ENCODE measurements at places on chromosomes 5 and 9.

DNA sequence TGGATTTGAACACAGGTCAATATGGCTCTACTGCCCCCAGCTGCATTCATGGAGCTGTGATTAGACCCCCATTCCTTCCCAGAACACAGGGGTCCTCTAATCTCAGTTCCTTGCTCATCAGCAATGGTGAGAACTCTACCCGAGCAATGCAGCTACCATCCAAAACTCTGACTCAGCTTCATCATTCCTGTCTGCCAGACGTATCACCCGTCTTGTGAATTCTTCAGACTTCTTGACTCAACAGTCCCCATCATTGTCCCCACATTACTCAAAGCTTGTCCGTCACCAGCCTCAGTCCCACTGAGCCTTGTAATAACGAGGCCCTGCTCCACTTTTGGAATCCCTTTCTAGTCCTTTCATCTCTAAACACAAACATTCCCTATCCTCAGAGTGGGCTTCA, 36.3 kb upstream of the STX17 start:
- peak; percentile 57 for DNase-seq

- DNase-seq: peak; percentile 66
Measured at GRCh38 chr5:96125231-96125891, 163.7 kb upstream of the ELL2 start.

DNA sequence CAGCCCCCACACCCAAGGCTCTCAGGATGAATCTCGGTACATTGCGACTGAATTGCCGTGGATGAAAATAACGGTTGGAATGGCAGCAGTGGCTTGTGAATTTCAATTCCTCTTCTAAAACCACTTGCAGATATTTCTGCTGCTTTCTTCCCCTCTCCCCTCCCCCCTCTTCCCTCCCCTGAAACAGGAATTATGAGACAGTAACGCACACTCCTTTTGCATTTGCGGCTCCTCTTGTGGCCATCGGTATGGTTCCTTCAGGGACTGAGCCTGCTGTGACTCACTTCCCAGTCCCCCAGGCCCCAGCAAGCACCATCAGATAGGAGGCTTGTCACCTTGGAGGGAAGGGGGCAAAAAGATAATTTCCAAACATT, 9.7 kb downstream of the DCANP1 start:
- peak; percentile 78 for DNase-seq

- no peak for DNase-seq
Measured at GRCh38 chr5:5941486-5941885, 436.9 kb downstream of the MED10 start.

DNA sequence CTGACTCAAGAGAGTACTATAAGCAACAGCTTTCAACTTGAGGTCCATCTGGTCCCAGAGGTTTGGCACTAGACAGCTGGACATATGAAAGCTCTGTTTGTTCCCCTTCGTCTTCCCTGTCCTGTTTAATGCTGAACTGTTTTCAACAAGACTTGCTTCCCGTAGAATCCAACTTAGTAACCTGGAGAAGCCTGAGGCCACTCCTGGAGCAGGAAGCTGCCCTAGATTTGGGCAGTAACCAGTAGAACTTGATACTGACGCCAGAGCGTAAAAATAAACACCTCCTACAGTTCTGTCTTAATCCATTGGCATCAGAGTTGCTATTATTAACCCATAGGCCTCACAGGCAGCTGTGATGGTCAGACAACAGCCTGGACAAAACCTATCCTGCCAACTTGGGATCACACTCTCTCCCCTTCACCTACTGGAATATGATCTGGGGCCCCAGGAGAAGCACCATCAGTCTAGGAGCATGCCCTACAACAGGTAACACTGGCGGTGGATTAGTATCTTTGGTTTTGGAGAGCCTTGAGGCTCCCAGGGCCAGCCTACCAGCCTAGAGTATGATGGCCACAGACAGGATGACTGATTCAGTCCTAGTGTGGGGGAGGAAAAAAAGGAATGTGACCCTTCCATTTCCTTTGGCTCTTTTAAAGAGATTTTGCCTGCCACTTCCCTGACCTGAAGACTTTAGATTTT, 29.2 kb downstream of the RUSC2 start:
- DNase-seq: peak; percentile 88

- DNase-seq: no peak
Measured at GRCh38 chr5:64971513-64971912, 202.8 kb downstream of the CWC27 start.

DNA sequence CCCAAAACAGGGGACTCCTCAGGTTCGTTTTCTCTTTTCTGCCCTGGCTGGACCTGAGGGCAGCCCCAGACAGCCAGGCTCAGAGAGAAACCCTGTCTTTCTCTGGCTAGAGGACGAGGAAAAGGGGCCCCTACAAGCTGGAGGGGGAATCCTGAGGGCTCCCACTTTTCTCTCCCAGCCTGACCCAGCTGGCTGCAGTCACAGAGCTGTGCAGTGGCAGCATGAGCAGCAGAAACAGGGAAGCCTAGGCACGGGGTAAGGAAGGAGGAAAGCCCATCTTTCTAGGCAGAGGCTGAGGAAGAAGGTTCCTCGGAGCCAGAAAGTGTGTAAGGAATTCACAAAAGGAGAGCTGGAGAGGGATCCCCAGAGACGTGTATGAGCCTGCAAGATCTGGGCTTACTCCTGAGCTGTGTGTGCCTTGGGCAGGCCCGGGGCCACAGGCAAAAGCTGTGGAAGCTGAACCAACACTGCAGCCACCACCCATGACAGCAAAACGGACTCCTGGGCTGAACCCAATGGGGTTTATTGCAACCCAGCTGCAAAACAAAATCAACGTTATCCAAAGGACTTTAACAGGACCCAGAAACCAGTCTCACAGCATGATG, 16.2 kb downstream of the CAMSAP1 start:
- DNase-seq: no peak

DNA sequence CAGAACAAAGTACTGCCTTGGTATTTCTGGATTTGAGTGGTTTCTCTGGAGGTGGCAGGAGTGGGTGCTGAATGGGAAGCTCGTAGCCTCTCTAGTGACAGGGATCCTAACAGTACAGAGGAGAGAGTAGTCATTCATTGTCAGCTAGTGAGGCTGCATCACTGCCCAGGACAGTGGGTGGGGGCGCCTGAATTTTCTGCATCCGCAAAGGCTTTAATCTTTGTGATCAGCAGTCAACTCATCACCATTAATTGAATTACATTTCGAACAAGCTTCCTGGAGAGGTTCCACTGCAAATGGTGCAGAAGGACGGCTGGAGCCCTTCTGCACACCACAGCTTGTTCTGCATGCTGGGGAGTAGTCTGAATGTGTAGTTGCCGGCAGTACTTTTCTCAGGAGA, 77.5 kb downstream of the HSPA4 start:
- DNase-seq: no peak

DNA sequence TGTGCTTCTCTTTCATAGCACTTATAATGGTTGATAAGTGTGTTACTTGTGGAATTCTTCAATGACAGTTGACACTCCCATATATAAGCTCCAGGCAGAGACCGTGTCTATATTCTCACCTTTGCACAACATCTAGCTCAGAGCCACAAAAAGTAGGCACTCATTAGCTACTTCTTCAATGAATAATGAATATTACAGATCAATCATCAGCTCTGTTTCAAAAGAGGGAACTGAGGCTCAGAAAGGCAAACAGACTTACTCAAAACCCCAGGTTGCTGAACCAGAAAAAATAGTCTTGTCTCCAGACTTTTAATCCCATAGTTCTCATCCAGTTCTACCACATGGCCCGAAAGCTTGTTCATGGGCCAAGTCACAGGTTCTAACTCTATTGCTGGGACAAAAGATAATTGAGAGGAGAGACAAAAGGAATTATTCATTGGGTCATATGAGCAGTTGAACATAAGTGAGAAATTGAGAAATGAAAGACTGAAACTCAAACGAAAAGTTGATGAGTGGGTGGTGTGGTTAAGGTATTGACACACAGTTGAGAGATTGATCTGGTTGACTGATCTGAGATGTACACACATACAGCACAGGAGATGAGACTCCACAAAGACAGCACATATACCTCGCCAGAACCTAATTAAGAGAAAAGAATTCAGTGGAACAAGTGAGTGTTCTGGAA, 381.6 kb downstream of the EFNA5 start:
- DNase-seq: no peak

- no peak for DNase-seq
Measured at GRCh38 chr9:113934829-113935676, 58.9 kb downstream of the ZNF618 start.

DNA sequence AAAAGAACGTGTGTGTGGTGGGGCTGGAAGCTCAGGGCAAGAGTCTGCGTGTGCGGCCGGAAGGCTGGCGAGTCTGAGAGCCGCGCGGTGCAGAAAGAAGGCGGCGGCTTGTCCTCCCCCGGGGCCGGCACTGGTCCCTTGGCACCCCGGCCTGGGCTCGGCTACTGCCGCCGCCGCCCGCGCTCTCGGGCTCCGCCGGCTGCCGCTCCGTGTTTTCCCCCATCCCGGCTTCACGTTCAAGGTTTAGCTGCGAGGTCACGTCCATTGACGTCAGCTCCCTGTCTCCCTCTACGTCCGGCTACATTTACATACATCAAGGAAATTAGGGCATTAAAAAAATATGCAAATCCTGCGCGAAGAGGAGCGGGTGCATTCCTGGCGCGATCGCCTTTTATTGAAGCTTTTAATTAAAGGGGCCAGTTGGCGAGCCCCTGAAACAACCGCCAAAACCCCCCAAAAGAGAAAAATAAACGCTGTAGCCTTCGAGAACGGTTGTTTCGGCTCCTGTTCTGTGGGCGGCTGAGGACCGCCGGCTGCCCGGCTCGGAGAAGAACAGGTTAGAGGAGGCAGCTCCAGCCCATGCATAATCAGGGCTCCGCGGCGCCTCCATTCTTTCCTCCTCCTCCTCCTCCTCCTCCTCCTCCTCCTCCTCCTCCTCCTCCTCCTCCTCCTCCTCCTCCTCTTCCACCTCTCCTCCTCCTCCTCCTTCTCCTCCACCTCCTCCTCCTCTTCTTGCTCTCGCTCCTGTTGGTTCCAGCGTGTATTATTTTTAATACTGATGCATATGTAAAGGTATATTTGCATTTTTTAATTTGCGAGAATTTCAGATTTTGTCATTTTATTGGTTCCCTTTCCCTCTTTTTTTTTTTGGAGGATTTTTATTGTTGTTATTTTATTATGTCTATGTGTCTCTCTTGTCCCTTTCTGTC, 207.0 kb downstream of the MEF2C start:
- peak; percentile 92 for DNase-seq

All from M059J (cell line).